ENCODE measurements at places on chromosomes 2 and 18. TPM values are rescaled to one million over a fixed set of nuclear protein-coding genes. Genes with fewer than 3 reads are reported as not detected.

C2orf81 gene
- total RNA-seq, result 1.7 TPM

LOXHD1 gene
- not detected for total RNA-seq

HOXD12 gene
- total RNA-seq, result not detected

SKOR2 gene
- total RNA-seq, result not detected

DARS1 gene
- 131 TPM for total RNA-seq

ENOSF1 gene
- 87.3 TPM for total RNA-seq

SCTR gene
- total RNA-seq, result not detected

KCNJ3 gene
- total RNA-seq, result not detected

EVX2 gene
- not detected for total RNA-seq

ZNF385B gene
- 13.5 TPM for total RNA-seq

STARD6 gene
- total RNA-seq, result 1.2 TPM

ITGA4 gene
- 7.4 TPM for total RNA-seq

RAX gene
- not detected for total RNA-seq

CABYR gene
- 4.8 TPM for total RNA-seq

UGT1A5 gene
- not detected for total RNA-seq

DSG4 gene
- total RNA-seq, result not detected

B3GNT7 gene
- 0.78 TPM for total RNA-seq

EPB41L5 gene
- 6.4 TPM for total RNA-seq

DHRS9 gene
- total RNA-seq, result not detected

AQP4 gene
- total RNA-seq, result not detected

TAF1B gene
- total RNA-seq, result 41.7 TPM

DOK6 gene
- total RNA-seq, result 0.76 TPM

KCMF1 gene
- total RNA-seq, result 64.3 TPM

TUBA4B gene
- total RNA-seq, result not detected

CCL20 gene
- total RNA-seq, result not detected

GRP gene
- not detected for total RNA-seq

ATOH8 gene
- 67.2 TPM for total RNA-seq

UCN gene
- 1.4 TPM for total RNA-seq

CNRIP1 gene
- 70.9 TPM for total RNA-seq

ACMSD gene
- not detected for total RNA-seq

ALK gene
- not detected for total RNA-seq

LIMS4 gene
- total RNA-seq, result 0.76 TPM

TMEM237 gene
- total RNA-seq, result 52.4 TPM

OXER1 gene
- 0.13 TPM for total RNA-seq

CREG2 gene
- under 0.01 TPM for total RNA-seq

C2orf66 gene
- total RNA-seq, result 0.13 TPM

PLEKHB2 gene
- total RNA-seq, result 93.4 TPM

RBM43 gene
- total RNA-seq, result 26.4 TPM

FRZB gene
- 1.4 TPM for total RNA-seq

GKN1 gene
- total RNA-seq, result 0.26 TPM

LMAN2L gene
- total RNA-seq, result 16.9 TPM

OTOS gene
- not detected for total RNA-seq

PTPN2 gene
- 47.1 TPM for total RNA-seq

CNTNAP5 gene
- total RNA-seq, result not detected

PARD6G gene
- 1.6 TPM for total RNA-seq

SH3RF3 gene
- total RNA-seq, result 10.8 TPM

Data from articular chondrocyte of knee joint (primary cell).